NCI-H1417 treated with DMSO at 0.1 percent for 48 hours (cell line): ENCODE measurements at places on chromosomes 2 and 18.
A peak's percentile ranks its signal among the peaks of the same experiment; 100 is the strongest.

DNA sequence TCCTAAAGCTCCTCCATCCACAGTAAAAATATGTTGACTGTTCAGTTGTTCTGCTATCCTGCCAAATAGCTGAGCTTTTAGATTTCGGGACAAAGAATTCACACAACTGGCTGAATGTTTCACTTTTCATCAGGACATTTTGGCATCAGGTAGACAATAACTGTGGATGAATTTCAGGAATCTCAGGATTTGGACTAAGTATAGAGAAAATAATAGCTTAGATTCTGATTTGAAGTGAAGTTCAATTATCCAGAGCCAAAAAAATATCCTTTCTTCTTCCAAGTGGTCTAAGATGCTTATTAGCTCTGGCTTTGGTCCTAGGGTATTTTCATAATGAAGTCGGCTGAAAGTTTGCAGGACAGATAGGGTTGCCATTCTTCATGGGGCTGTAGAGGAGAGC is 16.1 kb downstream of the KCNE4 start:
- DNase-seq, result no peak

DNA sequence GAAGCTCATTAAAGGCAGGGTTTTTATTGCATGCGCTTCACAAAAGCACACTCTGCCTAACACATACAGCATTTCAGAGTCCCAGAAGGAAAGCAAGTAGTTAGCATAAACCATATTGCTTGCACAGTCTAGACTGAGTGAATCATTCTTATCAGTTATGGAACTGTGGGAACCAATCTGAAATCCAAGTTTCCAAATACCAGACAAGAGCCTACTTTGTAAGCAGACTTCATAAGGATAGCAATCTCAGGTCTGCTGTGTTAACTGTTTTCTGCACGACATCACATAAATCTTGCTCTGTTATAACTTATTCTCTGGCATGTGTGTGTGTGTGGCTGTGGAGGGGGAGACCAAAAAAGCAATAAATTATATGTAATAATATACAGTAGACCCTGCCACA is 608.1 kb upstream of the REG3G start:
- DNase-seq, result no peak

DNA sequence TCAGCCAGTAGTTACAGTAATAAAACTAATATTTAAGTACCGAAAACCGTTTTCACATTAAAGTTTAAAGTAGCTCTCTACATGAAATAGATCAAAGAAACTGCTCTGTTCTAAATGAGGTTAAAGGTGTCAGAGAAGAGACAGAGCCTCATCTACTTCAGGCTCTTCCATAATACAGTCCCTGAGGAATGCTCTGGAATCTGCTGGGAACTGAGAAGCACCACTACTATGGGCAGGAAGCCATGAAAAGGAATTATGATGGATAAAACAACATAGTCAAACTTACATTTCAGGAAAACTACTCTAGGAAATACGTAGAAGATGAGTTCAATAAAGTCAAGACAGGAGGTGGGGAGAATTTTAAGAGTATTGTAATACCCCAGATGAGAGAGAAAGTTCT is 60.0 kb downstream of the ROCK1 start:
- no peak for DNase-seq

- no peak for DNase-seq
These were observed 70.3 kb downstream of the VWC2L start for GRCh38 chr2:214481204-214481603.

DNA sequence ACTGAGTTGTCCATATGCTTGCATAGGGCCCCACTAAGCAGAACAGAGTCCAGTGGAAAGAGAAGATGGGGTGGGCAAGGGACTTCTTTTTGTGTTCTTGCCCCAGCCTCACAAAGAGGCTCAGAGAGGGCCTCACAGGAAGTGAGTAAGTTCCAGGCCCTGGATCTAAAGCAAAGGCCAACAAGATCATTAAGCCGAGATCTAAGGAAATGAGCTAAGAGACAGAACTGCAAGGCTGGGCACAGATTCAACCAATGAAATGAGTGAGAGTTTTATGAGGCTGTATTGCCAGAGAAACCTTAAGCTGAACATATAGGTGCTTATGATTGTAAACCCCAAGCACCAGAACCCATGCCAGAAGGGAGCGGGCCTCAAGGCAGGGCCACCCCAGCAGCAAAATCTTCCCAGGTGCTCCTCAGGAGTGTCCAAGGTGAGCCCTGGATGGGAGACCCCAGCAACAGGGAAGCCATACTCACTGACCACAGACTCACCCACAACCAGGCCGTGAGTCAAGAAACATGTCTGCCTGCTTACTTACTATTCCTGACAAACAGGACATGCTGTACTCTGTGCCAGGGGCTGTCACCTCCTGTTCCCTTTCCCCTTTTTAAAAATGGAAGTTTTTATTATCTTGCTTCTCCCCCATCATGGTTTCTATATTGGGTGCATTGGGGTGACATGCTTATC is 40.2 kb downstream of the SLC14A1 start:
- no peak for DNase-seq

GRCh38 chr18:13017247-13017875 is 26.2 kb downstream of the CEP192 start:
- no peak for DNase-seq

DNA sequence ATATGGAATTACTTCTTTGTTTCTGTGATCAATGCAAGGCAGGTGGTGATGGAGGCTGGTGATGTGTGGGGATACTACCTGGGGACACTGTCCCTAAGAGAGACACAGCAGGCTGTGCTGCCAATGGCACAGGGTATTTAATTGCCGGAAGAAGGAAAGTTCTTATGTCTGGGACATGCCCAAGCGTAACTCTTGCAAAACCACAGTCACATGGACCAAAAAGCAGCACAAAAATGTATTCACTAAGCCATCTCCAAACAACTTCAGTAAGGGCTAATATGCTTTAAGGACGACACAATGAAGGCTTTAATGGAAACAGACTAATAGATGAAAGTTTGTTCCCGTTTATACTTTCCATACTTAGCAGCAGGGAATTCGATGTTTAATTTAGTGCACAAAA is 49.7 kb upstream of the AP1S3 start:
- DNase-seq, result no peak

DNA sequence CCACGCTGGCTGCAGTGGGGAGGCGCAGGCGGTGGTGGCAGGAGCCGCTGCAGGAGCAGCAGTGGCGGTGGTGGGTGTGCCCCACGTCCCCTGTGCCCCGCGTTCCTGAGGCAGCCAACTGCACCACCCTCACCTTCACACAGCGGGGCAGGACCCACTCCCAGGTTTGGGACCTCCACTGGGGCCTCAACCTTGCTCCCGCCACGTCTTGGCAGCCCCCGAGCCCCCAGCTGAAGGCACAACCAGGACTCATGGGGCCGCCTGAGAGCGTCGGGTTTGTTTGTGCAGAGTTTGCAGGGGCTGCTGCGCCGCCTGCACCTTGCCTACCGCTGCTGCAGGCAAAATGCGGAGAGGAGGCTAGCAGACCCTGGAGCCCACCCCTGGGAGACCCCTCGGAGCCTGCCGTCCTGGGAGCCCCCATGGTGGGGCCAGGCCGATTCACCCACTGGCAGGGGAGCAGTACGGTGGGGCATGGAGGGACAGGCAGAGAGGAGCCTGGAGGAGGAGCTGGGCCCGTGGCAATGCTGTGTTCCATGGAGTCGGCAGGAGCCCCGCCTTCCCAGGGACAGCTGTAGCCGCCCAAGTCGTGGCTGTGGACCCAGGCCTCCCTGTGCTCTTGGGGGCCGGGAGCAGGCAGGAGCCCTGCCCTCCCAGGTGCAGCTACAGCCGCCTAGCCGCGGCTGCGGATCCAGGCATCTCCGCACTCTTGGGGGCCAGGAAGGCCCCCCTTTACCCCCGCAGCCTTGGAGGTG is 14.7 kb upstream of the EML6 start:
- DNase-seq, result no peak

DNA sequence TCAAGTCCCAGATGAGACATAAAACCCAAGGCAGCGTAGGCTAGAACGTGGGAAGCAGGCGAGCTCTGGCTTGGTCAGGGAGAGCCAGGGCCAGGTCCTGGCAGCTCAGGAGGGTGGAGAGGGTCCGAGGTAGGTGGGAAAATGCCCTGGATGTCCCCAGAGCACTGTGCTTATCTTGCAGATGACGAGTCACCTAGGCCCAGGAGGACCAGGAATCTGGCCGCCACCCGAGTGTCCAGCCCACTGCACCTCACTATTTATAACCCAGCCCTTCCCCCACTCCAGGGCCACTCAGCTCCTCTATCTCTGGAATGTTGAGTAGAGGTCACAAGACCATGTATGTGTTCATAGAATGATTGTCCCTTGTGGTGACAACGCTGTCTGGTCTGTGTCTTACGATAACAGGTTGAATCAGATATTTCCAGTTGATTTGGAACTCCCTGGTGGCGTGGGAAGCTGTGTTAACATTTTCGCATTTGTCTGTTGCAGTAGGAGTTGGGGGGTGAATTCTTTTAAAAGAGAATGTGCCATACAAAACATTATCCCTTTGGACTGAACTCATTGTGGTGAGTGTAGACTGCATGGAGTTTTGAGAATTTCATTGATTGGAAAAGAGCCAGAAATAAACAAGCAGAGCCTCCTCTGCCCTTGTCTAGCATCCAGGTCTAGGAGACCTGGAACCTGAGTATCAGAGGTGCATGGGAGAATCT is 47.5 kb downstream of the EMILIN2 start:
- DNase-seq, result no peak

DNA sequence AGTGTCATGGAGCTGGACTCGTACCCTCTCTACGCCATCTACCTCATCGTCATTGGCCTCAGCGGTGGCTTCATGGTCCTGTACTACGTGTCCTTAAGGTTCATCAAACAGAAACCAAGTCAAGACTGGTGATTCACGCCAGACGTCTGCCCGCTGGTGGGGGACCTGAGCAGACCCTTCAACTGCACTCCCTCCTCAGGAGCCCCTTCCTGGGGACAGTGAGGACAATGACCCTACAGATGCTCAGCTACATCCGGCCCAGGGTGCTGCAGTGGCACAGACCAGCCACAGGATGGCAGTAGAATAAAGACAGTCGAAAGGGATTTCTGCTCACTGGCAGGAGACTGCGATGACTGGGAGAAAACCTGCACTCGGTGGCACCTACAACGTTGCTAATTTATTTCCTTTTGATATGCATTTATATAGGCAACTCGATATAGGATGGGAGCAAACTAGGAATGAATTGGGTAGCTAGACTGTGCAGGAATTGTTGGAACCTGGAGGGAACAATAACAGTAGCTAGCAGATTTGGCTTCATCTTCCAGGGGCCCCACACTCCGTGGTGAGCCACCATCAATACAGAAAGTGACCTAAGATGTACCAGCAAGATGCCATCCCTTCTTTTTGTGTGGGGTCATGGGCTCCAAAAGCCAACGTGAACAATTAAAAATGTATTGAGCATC is 39.2 kb downstream of the ABCG8 start:
- peak; percentile 58 for DNase-seq

DNA sequence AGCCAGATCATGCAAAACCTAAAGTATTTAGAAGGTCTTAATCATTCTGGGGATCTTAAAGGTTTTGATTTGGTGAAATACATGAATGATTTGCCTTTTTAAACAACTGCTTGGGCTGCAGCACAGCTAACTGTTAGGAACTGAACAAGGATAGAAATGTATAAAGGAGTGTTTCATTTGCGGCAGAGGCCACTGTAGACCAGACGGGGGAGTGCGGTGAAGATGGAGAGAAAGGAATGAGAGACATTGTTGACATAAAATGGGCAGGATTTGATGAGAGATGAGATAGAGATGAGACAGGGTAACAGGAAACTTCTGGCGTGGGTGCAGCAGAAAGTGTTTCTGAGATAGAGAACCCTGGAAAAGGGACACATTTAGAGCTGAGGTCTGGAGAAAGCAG is 308.1 kb downstream of the TMX3 start:
- no peak for DNase-seq

- no peak for DNase-seq
These were observed 6.4 kb downstream of the ASPRV1 start for GRCh38 chr2:69955029-69955428.

- no peak for DNase-seq
These were observed 148.6 kb downstream of the KLHL14 start for GRCh38 chr18:32624182-32624723.

GRCh38 chr2:36858551-36859365 is 107.6 kb downstream of the STRN start:
- DNase-seq, result no peak

DNA sequence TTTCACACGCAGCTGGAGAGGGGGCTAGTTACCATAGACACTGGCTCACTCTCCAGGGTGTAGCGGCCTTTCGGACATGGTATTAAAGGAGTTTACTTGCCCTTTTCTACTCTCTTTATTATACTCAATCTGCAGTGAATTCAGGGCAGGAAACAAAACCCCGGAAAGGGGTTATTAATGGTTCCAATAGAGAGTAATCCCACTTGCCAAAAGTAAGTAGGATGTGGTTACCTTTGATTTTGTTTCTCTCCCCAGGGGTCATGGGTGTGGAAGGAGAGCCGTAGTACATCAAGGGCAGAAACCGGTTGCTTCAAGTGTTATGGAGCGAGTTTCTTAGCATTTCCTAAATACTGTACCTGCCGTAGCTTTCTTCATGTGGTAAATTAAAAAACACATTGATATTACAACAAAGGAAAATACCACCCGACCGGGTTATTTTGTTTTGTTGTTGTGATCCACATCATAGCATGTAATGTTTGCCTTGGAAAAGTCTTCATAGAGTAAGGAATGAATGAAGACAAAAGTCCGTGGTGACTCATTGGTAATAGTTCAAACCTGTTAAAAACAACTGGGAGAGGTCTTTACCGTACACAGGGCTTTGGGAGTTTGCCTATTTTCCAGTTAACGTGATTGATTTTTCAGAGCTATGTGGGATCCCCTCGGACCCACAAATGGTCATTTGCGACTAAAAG is 71.5 kb downstream of the SLC4A3 start:
- DNase-seq, result no peak

- DNase-seq, result no peak
These were observed 32.3 kb downstream of the MAP3K2 start for GRCh38 chr2:127355407-127356008.

DNA sequence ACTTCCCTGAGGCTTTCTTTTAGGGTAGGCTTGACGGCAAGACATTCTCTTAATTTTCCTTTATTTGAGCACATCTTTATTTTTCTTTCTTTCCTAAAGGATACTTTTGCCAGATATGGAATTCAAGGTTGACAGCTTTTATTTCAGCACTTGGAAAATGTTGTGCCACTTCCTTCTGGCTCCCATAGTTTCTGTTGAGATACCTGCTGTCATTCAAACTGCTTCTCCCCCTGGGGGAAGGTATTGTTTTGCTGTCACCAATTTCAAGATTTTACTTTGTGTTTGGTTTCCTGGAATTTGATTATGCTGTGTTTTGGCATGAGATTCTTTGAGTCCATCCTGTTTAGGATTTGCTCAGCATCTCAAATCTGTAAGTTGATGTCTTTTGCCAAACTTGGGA is 39.1 kb upstream of the TWIST2 start:
- DNase-seq, result no peak

GRCh38 chr2:184339966-184340365 is 258.4 kb upstream of the ZNF804A start:
- DNase-seq, result no peak
